Gastroesophageal sphincter (tissue), 4 donors: ENCODE measurements at places on chromosomes 11 and 22.

DNA sequence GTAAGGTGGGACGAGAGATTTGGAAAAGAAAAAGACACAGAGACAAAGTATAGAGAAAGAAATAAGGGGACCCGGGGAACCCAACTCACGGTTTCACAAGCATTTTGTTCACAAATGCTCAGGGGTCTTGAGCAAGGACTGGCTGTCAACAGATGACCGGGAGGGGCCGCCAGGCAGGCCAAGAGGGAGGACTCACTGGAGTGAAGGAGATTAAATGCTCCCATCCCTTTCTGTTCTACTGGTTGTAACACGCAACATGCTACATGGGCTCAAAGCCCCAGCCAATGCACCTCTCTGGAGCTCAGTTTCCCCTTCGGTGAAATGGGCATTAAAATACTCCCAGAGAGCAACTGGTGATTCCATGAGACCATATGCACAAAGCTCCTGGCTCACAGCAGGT lies 13.4 kb downstream of the SHANK2 start:
- no peak for ATAC-seq

DNA sequence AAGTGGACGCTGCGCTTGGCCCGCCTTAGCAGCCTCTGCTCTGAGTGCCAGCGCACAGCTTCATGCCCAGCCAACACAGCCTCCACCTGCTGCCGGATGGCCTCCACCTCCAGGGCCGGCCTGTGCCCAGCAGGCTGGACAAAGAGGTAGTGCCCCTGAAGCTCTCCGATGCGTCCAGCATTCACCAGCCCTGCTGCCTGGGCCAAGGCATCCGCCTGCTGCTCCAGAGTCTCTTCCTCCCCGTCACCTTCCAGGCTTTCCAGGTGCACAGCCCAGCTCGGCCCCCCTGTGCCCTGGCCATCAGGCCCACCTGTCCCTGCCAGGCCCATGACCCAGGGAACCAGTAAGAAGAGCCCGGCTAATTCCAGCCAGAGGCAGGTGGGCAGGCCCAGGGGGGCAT lies 2.5 kb downstream of the PCSK7 start:
- ATAC-seq = no peak

DNA sequence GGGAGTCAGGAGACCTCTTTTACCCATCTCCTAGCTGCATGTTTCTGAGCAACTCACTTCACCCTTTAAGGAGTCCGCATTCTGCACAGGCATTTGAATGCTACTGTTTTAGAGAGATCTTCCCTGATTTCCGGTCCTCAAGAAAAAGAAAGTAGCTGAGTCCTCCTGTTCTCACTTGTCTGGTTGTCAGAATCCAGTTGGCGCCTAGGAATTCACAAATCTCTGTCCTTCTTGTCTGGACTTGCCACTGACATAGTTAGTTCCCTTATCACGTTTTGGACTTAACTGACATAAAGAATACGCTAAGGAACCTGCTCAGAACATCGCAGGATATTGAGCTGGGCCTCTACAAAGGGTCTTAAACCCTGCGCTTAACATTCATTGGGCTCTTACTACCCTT lies 61.3 kb upstream of the OR5P2 start:
- no peak for ATAC-seq

- ATAC-seq = no peak
These were observed 11.5 kb downstream of the SCUBE1 start for GRCh38 chr22:43331698-43332097.

GRCh38 chr11:62345861-62346260 lies 8.6 kb downstream of the ASRGL1 start:
- ATAC-seq = no peak

- peak; percentile 42 for ATAC-seq
These were observed 369 bp downstream of the DHCR7 start for GRCh38 chr11:71447791-71448256.

DNA sequence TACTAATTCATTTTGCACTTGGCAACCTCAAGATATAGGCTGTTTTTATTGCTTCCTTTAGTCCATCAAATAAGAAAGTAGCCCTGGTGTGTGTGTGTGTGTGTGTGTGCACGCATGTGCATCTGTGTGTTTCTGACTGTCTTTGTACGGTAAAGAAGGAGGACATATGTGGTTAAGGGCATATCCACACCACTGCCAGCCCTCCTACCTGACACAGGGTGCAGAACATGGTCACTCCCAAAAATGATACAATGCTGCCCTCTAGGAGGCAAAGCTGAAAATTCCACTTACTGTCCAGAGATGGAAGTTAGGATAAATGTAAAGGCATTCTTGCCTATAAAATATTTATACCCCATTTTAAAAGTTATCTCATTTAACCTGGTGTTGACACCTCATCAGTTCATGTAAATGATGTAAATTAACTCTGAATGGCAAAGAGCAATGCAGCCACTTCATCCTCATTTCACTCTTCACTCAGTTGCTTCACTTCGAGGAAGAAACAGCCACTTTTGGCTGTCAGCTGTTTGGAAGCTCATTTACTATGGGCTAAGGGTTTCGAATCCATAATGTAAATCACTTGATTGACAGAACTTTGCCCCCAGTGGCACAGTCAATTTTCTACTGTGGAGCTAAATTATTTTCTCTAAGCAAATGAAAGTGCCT lies 83.1 kb upstream of the MTNR1B start:
- peak; percentile 56 for ATAC-seq

GRCh38 chr11:59479906-59480305 lies 6.8 kb downstream of the OR4D10 start:
- no peak for ATAC-seq

DNA sequence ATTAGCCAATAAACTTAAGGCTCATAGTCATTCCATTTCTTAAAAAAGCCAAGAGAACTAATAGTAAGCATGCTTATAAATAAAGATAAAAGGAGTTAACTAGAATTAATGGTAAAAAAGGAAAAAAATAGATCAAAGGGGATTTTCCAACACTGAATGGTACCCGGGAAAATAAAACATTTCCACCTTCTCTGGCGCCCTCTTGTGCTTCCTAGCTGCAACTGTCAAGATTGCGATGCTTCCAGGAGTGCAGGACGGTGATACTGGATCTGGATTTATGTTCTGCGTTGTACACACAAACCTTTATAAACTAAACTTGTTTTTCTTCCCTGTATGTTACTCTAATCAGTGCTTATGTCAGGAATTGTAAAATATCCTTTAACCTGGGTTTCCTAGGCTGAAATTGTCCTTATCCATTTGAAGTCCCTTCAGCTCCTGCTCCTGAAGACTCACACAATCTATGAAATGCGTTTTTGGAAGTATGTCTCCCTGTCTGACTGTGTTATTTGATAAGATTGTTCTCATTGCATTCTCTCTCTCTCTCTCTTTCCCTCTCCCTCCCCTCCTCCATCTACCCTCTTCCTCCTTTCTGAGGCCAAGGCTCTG lies 9.6 kb upstream of the HTATIP2 start:
- ATAC-seq = no peak

DNA sequence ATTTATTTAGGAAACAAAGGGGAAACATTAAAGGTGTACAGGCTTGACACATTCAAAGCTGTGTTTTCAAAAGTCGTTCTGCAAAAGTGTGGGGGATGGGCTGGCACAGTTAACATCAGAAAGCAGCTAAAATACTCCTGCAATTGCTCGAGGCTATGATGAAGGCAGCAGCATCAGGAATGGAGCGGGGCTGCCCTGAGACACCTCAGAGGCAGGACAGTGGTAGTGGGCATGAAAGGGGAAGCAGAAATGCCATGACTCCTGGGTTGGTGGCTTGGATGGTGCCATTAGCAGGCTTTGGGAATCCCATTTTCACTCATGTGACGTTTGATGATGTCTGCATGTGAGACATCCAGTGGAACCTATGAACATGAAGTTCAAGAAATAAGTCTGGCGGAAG lies 646 bp downstream of the NCAPD3 start:
- no peak for ATAC-seq

DNA sequence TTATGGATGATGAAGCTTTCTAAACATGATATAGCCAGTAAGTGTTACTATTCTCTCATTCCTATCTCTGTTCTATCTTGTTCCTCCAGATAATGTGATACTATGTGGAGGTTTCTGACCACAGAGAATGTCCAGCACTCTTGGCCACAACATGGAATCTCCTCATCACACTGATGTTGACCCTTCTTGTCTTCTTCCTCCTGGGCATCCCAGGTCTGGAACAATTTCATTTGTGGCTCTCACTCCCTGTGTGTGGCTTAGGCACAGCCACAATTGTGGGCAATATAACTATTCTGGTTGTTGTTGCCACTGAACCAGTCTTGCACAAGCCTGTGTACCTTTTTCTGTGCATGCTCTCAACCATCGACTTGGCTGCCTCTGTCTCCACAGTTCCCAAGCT lies 9.9 kb upstream of the OR56B1 start:
- ATAC-seq = no peak
